ENCODE measurements at places on chromosomes 1 and 21.

- DNase-seq = no peak
Measured at GRCh38 chr1:200923601-200924000, 28.9 kb downstream of the INAVA start.

GRCh38 chr1:24901791-24902470 is 28.1 kb downstream of the RUNX3 start:
- DNase-seq = no peak

DNA sequence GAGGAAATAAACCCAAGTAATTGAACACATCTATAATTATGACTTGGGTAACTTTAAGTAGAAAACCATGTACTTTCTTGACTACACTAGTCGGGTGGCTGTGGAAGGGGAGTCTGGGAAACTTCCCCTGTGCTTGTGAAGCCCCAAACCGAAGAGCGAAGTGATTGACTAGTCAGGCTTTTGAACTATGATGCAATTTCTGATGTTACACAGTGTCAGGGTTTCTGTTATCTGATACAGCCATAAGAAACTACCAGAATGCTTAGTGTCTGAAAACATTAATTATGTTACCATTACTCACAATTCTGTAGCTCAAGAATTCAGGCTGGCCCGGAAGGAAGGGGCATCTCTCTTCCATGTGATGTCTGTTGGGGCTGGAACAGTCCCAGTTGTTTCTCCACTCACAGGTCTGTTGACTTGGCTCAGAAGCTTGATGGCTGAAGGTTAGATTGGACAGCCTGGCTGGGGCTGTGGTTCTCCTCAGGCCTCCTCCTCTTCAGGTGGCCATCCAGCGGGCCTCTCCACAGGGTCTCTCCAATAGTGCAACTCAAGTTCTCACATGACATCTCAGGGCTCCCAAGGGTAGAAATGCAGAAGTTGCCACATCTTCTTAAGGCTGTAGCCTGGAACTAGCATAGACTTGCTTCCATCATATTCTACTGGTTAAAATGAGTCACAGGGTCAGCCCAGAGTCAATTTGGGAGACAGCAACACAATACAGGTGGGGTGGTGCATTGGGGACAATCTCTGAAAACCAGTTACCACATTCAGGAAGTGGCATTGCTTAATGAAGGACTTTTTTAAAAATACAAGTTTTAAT is 8.3 kb upstream of the C8B start:
- DNase-seq = no peak

GRCh38 chr1:15802234-15802965 is 5.0 kb downstream of the UQCRHL start:
- no peak for DNase-seq

DNA sequence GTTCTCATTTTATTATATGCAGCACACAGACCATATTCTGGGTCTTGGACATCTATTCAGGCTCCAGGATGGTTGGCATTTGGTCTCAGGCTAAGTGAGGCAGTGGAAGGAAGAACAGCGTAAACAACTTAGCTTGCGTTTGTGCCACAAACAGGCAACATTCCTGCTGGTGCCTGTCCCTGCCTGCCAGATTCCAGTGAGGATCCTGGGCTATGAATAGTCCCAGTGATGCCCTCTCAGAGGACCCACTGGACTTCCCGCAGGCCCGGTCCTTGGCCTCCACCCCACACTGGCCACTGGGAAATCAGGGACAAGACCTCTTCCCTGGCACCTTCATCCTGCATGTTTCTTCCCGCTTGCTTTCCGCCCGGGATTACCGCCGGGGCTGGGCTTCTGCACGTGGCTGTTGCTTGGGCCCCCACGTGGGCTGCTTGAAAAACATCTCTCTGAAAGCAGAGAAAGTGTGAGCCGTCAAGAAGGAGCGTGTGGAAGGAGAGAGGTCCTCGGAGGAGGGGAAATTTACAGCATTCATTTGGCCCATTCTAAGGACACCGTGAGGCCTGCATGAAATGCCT is 145.1 kb upstream of the WNT4 start:
- DNase-seq = no peak

- no peak for DNase-seq
Measured at GRCh38 chr21:36750576-36750959, 51.7 kb downstream of the SIM2 start.

DNA sequence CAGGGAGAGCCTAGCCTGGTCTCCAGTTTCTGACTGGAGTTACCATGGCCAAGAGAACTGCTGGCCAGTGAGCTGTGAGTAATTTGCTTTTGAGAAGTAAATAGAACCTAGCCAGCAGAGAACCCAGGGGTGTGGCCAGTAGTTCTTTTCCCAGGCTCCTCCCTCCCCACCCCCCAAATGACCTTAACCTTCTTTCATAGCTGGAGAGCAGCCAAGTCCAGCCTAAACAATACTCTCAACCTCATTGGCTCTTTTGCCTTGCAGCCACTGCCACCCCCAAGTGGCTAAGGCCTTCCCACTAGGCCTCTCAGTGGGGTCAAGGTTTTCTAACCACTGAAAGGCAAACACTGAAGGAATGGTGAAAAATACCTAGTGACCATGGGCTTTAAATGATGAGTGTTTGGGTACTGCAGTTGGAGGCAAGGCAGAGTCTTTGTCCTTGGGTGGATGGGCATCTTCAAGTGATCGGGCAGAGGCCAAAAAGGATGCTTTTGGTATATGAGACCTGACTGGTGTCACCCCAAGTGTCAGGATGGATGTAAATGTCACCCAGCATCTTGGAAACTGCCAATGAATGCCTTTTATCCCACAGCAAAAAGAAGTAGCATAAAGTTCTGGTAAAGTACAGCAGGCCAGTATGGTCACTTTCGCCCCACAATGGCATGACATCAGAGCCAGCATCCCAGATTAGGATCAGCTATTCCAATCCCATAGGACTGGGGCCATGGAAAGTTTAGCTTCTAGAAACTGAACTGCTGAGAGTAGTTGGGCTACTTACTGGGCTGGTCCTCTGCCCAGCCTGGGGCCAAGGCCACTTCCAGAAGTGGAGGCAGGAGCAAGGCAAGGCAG is 3.5 kb upstream of the PIGV start:
- DNase-seq = no peak

- DNase-seq = no peak
Measured at GRCh38 chr1:168921629-168922028, 184.9 kb upstream of the ATP1B1 start.

- no peak for DNase-seq
Measured at GRCh38 chr1:21244986-21245687, 45.1 kb downstream of the ECE1 start.

- no peak for DNase-seq
Measured at GRCh38 chr1:109263234-109263596, 13.9 kb downstream of the CELSR2 start.

GRCh38 chr21:42840411-42841155 is 38.8 kb downstream of the WDR4 start:
- no peak for DNase-seq

- no peak for DNase-seq
Measured at GRCh38 chr1:226485192-226485591, 63.4 kb upstream of the STUM start.

- no peak for DNase-seq
Measured at GRCh38 chr1:147496044-147496443, 45.3 kb upstream of the BCL9 start.

GRCh38 chr1:27316860-27317259 is 5.1 kb upstream of the TMEM222 start:
- DNase-seq = no peak

DNA sequence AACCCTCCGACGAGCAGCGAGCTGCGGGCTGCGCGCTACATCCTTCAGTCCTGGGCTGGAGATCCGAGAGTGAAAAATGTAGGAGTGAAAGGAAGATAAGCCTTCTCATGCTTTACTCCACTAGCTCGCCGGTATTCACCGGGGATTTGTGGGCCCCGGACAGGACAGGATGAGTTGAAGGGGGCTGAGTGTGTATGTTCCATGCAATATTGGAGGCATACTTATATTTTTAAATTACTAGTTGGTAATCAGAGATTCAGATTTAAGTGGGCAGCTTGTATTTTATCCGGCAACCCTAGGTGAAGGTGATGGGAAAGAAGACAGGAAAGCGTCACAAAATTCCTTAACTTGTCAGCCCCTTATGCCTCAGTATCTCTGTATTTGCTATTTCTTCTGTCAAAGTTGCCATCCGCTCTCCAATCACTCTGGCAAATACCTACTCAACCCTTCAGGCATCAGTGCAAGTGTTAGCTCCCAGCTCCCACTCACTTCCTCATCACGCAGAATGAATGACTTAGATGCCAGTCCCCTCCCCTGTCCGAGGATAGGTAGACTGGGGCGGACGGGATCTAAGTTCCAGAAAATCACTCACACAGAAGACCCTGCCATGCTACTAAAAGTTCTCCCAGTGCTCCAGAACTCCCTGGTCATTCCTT is 503 bp upstream of the PIGM start:
- no peak for DNase-seq

DNA sequence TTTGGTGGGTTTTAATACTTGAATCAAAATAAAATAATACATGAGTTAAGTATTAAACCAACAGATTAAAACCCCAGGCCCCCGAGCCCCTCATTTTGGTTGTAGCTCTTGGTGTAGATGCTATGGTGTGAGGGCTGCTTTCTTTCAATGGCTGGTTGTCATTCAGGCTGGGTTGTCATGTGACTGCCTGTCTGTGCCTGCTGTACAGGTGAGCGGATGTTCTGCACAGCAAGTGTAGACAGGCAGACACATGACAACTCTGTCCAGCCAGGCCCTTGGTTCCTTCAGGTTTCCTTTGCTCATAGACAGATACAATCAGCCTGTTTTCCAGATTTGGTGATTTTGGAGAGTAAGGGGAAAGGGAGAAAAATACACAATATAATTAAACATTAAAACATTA is 281.9 kb upstream of the C1orf105 start:
- DNase-seq = no peak

DNA sequence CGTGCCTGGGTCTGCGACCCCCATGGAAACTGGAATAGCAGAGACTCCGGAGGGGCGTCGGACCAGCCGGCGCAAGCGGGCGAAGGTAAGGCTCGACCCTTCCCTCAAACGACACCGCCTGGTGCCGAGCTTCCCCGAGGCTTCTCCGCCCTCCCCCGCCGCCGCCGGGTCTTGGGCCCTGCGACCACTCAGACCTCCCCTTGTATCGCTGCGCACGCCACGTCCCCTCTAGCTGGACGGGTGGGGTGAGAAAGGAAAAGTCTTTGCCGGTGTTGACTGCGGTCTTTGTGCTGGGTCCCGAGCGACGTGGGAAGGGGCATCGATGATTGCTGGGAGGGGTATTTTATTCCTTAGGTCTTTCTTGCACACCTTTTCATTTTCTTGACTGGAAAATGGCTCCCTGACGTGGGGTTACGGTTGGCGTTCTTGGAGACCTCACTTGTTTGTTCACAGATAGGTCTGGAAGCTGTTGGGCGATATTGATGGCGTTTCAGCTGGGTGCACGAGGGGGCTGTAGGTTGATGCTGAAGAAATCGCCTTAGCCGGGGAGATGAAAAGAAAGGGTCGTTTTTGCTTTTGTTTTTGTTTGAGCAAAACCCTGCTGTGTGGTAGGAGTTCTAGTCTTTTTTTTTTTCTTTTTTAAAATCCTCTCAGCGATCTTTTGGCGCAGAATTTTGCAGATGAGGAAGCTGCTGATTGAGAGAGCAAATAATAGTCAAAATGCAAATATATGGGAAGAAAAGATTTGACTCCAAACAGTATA is 776 bp downstream of the KDM1A start:
- no peak for DNase-seq

- no peak for DNase-seq
Measured at GRCh38 chr1:100353071-100353801, 930 bp downstream of the CDC14A start.

DNA sequence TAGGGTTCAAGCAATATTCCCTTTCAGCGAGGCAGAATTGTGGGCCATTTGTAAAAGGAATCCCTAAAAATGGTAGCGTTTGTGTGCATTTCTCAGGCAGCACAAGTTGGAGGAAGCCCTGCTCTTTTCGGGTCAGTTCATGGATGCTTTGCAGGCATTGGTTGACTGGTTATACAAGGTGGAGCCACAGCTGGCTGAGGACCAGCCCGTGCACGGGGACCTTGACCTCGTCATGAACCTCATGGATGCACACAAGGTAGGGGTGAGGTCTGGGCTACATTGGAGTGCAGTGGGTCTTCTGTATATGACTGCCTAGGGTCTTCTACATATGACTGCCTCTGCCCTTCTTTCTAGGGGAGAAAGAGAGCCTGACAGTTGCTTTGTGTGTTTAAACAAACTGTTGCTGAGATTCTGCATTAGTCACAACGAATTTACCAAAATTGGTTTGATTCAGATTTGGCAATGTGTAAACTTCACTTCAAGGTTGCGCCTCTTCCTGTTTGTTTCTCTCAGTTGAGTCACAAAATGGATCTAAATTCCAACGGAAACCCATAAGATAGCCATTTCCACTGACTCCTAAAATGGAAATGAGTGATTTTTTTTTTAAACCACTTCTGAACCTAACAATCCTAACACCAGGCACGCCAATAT is 40.4 kb upstream of the BMP8A start:
- no peak for DNase-seq

DNA sequence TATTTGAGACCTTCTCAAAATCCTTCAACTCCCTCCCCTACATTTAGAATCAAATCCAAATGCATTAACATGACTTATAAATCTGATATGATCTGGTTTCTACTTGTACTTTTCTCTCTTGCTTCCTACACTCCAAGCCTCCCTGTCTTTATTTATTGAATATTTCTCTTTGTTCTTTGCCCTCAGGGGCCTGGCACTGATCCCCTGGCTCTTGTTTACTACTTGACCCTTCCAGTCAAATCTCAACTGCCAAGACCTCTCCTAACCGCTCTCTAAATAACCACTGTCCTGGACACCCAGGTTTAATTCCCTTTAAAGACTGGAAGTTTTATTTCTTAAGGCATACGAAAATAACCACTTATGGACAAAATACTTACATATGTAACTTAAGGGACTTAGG is 248.9 kb downstream of the CHRM3 start:
- no peak for DNase-seq

DNA sequence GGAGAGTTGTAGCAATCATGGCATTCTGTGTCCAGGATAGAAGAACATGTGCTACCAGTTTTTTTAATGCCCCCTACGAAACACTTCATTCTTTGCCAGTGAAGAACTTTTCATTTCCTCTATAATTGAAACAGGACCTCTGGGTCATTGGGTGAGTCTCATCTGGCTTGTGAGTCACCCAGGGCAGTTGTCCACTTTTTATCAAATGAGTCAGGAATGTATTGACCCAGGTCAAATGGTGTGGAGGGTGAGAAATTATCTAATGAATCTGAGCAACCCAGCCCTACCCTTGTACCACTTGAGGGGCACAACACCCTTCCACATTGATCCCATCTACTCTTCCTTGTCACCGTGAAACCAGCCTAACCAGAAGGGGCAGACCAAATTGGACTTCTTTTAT is 417.3 kb upstream of the PROX1 start:
- no peak for DNase-seq

GRCh38 chr1:18190598-18190997 is 83.0 kb downstream of the IGSF21 start:
- DNase-seq = no peak

Data from NCI-H187 treated with DMSO at 0.1 percent for 48 hours (cell line).